A172 (cell line): ENCODE measurements at places on chromosomes 6 and 20. TPM values are rescaled to one million over a fixed set of nuclear protein-coding genes. Genes with fewer than 3 reads are reported as not detected.

ECI2 gene
- total RNA-seq, result 163 and 235 TPM in 2 replicates

CDH26 gene
- total RNA-seq, result not detected in 2 replicates

LRRC73 gene
- total RNA-seq, result 1.2 and 2.3 TPM in 2 replicates

ZC2HC1B gene
- not detected in 2 replicates for total RNA-seq

SNAP25 gene
- total RNA-seq, result 0.12 TPM in 1 of 2 replicates, not detected in the other

THEMIS gene
- total RNA-seq, result 0.05 TPM in 1 of 2 replicates, not detected in the other

PNPLA1 gene
- not detected in 2 replicates for total RNA-seq

TMEM151B gene
- 0.96 and 1.3 TPM in 2 replicates for total RNA-seq

GRIK2 gene
- 0.10 and 0.12 TPM in 2 replicates for total RNA-seq

GSTA4 gene
- 14.9 and 15.7 TPM in 2 replicates for total RNA-seq

TRIM15 gene
- not detected in 2 replicates for total RNA-seq

ARFGAP1 gene
- 64.4 and 65.8 TPM in 2 replicates for total RNA-seq

DZANK1 gene
- 1.7 and 2.9 TPM in 2 replicates for total RNA-seq

PAX1 gene
- not detected in 2 replicates for total RNA-seq

PAK5 gene
- total RNA-seq, result not detected in 2 replicates

RIPOR3 gene
- total RNA-seq, result 0.07 TPM in 1 of 2 replicates, not detected in the other

TRIM10 gene
- total RNA-seq, result not detected in 2 replicates

NKX2-2 gene
- total RNA-seq, result 4.4 TPM in 2 replicates

FGD2 gene
- not detected in 2 replicates for total RNA-seq

ELOVL4 gene
- total RNA-seq, result 2.4 and 3.6 TPM in 2 replicates

CALHM6 gene
- total RNA-seq, result not detected in 2 replicates

ASIP gene
- total RNA-seq, result not detected in 2 replicates

SAMD3 gene
- 0.07 and 0.28 TPM in 2 replicates for total RNA-seq

RBPJL gene
- total RNA-seq, result not detected in 2 replicates

SLA2 gene
- total RNA-seq, result 0.17 TPM in 1 of 2 replicates, not detected in the other

PI16 gene
- total RNA-seq, result 0.74 TPM in 1 of 2 replicates, not detected in the other

THBS2 gene
- total RNA-seq, result 137 and 151 TPM in 2 replicates

CALHM4 gene
- not detected in 2 replicates for total RNA-seq

QRSL1 gene
- total RNA-seq, result 15.4 and 16.2 TPM in 2 replicates
